ENCODE measurements at places on chromosomes 1 and 21. TPM values are rescaled to one million over a fixed set of nuclear protein-coding genes. Genes with fewer than 3 reads are reported as not detected.

Gene GUCA2A
- total RNA-seq, result not detected

GRCh38 chr1:97307151-97307550 lies 585.6 kb downstream of the PTBP2 start:
- no peak overlapping the region for H3K4me3 ChIP-seq
- peaks cover 21% of the 10 kb centered on the region for H3K4me1 ChIP-seq
- DNase-seq, result peak; percentile 8
- H3K36me3 ChIP-seq, result peaks cover 3% of the 10 kb centered on the region

Gene KLHL12
- 21.4 TPM for total RNA-seq

Gene TDRD10
- not detected for total RNA-seq

DNA sequence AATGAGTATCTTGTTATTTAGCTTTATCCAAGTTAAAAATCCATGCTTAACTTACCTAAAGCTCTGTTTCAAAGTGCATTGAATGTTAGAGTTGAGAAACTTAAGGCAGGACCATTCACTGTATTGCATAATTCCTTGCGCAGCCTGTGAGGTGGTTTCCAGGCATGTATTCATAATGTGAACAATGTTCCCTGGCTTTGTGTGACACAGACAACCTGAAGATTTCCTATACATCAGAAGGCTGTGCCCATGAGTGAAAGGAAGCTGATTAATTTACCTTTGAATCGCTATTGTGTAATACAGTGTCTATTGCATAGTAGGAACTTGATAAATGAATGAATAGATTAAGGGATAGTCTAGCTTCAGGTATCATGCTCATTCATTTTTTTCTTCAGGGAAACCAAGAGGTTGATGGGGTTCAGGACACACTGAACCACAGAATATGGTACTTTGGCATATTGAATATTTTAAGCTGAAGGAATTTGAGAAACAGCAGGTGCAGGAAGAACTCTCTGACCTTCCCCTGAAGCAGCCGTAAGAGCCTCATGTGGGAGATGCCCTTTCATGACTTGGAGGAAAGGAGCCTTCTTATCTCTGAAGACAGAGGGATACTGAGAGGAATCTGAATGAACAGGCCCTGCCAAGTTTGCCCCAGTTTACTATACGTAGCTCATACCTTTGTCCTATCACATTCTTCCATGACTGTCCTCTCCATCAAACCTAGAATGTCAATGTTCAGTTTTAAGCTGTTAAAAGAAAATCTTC lies 88.6 kb upstream of the GNG12 start:
- no peaks in the 10 kb centered on the region for H3K27me3 ChIP-seq
- H3K27ac ChIP-seq, result no peak overlapping the region
- H3K4me1 ChIP-seq, result no peaks in the 10 kb centered on the region
- H3K4me3 ChIP-seq, result no peak overlapping the region
- no peaks in the 10 kb centered on the region for H3K36me3 ChIP-seq
- DNase-seq, result peak; percentile 8

DNA sequence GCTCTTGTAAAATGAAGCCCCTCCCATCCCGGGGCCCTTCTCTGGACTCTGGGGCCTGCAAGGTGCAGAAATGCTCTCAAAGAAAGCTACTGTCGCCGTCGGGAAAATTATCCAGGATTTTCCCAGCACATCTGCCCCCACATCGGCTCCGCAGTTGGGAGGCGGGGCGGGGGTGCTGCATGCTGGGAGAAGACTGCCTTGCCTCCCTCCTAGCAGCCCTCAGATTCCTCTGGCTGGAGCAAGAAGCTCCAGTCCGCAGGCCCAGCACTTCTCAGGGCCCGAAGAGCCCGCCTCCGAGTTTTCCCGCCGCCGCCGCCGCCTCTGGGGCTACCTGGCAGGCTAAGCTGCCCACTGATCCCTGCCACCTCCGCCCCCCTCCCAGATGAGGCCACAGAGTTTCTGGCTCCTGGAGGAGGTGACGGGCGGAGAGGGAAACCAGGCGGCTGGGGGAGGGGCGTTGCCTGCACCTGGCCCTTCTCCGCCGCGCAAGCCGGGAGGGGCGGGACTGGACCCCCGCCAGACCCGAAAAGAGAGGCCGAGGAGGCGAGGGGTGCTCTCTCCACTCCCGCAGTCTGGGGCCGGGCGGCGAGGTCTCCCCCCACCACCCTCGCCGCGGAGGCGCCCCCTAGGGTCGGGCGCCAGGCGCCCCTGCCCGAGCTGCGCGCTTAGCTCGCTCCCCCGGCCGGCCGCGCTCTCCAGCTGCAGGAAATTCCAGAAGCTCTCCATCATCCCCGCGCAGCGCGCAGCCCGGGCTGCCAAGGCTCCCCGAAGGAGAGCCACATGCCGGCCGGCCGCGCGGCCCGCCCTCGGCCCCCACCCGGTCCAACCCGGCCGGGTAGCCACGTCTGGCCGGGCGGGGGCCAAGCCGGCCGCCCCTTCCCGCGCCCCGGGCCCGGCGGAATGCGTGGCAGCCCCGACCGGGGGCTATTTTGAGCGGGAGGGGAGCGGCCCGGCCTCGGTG lies 28.8 kb downstream of the AHDC1 start:
- H3K4me3 ChIP-seq, result peak overlapping the region; percentile 63
- H3K4me1 ChIP-seq, result peaks cover 46% of the 10 kb centered on the region
- peak; percentile 94 for DNase-seq
- peak overlapping the region; percentile 63 for H3K27ac ChIP-seq
- H3K36me3 ChIP-seq, result no peaks in the 10 kb centered on the region

DNA sequence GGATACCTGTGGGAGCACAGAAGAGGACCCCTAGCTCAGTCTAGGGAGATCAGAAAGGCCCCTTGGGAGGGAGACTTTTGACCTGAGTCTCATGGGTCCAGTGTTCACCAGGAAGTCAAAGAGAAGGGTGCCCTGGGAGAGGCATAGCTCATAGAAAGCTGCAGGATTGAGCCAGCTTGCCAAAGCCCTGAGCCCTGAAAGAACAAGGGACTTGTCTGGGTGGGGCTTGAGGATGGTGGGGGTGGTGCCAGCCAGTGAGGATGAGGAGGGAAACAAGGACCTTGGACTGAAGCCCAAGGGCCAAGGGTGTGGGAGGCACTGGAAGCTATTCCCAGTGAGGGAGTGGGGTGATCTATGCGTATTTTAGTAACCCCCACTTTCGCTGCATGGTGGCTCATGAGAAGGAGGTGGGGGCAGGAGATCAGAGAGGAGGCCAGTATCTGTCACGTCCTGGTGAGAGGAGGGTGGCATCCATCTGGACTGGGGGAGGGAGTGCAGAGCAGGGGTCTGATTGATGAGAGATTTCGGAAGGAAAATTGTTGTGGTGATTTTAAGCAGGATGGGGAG lies 28.4 kb downstream of the DMBX1 start:
- no peaks in the 10 kb centered on the region for H3K36me3 ChIP-seq
- no peaks in the 10 kb centered on the region for H3K27me3 ChIP-seq
- no peak for DNase-seq
- H3K4me3 ChIP-seq, result no peak overlapping the region
- no peak overlapping the region for H3K27ac ChIP-seq

DNA sequence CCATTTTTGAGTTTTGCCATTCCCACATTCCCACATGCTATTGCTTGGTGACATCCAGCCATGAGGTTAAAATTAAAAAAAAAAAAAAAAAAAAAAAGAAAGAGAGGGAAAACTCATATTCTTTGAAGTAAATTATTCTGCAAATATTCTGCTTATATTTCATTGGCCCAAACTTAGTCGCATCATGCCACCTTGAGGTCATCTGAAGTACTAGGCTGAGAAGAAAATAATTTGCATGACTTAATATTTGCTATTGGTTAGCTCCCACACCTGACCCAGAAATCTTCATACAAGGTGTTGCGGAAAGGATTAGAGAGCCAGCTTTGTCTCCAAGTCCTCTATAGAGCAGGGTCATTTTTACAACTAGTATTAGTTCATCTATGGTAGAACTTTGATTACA lies 2206.0 kb downstream of the MRPL39 start:
- DNase-seq, result no peak
- H3K27ac ChIP-seq, result no peak overlapping the region
- H3K36me3 ChIP-seq, result no peaks in the 10 kb centered on the region
- H3K4me1 ChIP-seq, result no peaks in the 10 kb centered on the region
- H3K27me3 ChIP-seq, result no peaks in the 10 kb centered on the region

Gene CYP4Z1
- not detected for total RNA-seq

DNA sequence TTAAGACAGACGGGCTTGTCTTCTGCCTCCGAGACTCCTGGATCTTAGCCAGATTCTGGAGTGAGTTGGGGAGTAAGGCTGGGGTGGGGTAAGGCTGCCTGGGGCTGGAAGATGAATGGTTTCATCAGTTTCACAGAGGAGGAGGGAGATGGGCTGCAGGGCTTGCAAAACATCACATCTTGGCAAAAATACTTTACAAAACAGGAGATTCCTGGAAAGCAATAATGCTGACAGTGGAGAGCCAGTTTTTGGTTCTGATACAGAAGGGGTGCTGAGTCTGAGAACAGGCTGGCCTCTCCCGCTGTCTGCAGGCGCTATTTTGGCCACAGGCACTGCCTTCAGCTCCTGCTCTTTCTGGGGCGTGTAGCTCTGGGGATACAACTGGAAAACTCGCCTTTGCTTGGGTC lies 83.4 kb upstream of the KCNE2 start:
- H3K27ac ChIP-seq, result no peak overlapping the region
- H3K4me3 ChIP-seq, result no peak overlapping the region
- H3K27me3 ChIP-seq, result no peaks in the 10 kb centered on the region
- no peaks in the 10 kb centered on the region for H3K4me1 ChIP-seq

GRCh38 chr21:44714905-44715304 lies 3.5 kb upstream of the TSPEAR start:
- H3K4me1 ChIP-seq, result no peaks in the 10 kb centered on the region
- H3K4me3 ChIP-seq, result no peak overlapping the region
- DNase-seq, result no peak
- H3K36me3 ChIP-seq, result no peaks in the 10 kb centered on the region

Gene CYYR1
- not detected for total RNA-seq

DNA sequence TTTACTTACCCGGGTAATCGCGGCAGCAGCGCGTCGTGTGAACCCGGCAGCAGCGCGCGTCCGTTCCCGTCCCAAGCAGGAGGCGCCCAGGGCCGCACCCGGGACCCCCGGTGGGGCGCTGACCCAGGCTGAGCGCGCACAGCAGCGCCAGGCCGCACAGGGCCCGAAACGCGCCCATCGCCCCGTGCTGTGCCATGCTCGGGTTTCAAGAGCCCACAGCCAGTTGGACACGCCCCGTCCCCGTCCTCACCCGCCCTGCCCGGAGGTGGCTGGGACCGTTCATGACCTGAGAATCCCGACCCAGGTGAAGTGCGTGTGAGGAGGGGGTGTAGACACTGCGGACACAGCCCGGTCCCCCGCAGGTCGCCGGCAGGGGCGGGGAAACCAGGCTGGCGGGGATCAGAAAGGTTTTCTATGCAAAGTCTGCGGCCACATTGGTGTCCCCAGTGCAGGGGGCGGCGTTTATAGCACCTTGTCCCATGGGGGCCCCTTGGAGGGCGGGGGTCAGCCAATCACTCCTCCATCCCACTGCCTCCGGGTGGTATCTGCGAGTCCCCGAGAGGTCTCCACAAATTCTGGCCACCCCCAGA lies at the start of gene TNFRSF18:
Gene TNFRSF18 (minus strand): TSS at position 217 of the 590 bp plus-strand sequence. CDS start 21 bp downstream, at position 196.
- no peak within 1 kb of the TSS for H3K27ac ChIP-seq
- no peaks in the 10 kb centered on the region for H3K4me1 ChIP-seq
- H3K4me3 ChIP-seq, result peak within 1 kb of the TSS; percentile 40
- H3K27me3 ChIP-seq, result no peaks in the 10 kb centered on the region
- no peaks in the 10 kb centered on the region for H3K36me3 ChIP-seq
- peak; percentile 42 for DNase-seq

DNA sequence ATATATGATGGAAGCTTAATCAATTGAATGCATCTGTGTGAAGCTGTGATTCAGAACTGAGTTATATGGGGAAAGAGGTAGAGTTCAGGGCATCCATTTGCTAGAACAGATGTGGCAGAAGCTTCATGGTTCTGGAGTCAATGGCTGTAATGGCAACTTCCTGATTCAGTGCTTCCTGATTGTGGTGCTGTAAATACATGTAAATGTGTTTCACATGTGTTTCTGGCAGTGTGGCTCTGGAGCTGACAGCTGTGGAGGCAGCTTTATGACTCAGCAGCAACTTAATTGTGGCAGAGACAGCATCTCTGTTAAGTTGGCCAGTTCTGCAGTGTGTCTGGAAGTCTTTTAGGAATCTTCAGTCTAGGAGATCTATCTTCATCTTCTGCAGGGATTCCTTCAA lies 226.6 kb upstream of the ZRANB2 start:
- no peak overlapping the region for H3K4me3 ChIP-seq
- H3K27ac ChIP-seq, result peak overlapping the region; percentile 8
- DNase-seq, result peak; percentile 88
- H3K36me3 ChIP-seq, result no peaks in the 10 kb centered on the region

DNA sequence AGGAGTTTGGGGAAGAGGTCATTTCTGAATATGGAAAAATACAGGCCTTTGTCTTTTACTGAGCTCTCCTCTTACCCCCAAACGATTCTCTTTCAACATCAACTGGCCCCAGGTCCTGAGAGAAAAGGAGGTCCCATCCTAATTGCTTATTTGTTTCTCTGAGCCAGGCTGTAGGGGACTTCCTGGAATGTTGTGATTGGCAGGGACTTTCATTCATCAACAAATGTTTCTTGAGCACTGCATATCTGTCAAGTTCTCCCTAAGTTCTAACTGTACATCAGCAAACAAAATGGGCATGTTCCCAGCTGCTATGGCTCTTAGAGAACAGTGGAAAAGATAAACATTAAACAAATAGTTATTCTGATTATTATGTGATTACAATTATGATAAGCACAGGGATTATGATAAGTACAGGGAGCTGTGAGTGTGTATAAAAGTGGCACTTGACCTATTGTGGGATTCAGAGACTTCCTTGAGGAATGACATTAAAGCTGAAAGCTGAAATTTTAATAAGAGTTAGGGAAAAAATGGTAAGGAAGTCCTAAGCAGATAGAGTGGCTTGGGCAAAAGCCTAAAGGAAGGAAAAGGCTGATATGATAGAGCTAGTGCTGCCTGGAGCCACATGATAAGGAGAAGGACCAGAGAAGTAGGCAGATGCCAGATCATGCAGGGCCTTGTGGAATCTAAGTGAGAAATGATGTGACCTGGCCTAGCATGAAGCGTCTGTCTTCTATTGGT lies 11.6 kb downstream of the GPX7 start:
- H3K4me1 ChIP-seq, result no peaks in the 10 kb centered on the region
- H3K4me3 ChIP-seq, result no peak overlapping the region
- H3K27ac ChIP-seq, result no peak overlapping the region
- no peaks in the 10 kb centered on the region for H3K27me3 ChIP-seq
- no peaks in the 10 kb centered on the region for H3K36me3 ChIP-seq

Gene CD34
- not detected for total RNA-seq

Gene BOLA1
- total RNA-seq, result 16.4 TPM

DNA sequence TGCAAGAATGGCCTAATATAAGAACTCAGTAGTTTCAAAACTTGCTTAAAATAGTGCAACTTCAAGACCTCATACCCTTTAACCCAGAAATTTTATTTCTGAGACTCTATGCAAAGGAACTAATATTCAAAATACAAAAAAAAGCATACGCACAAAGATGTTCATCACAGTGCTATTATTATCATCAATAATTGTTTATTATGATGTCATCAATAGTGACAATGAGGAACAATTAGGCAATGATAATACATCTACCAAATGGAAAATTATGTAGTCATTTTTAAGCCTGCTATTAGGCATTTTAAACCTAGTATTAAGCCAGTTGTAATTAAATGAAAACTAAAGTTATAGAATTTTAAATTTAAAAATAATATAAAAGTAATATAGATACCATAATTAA lies 3.3 kb downstream of the TTLL7 start:
- no peak overlapping the region for H3K27ac ChIP-seq
- H3K27me3 ChIP-seq, result no peaks in the 10 kb centered on the region
- H3K4me1 ChIP-seq, result peaks cover 3% of the 10 kb centered on the region
- H3K4me3 ChIP-seq, result no peak overlapping the region
- DNase-seq, result no peak

Gene TPTE
- total RNA-seq, result not detected

Gene TIAM1
- 7.6 TPM for total RNA-seq

Data from GM23248 (cell line).